ENCODE measurements at places on chromosomes 7 and 10. TPM values are rescaled to one million over a fixed set of nuclear protein-coding genes. Genes with fewer than 3 reads are reported as not detected.

- DNase-seq, result no peak
These were observed 17.5 kb downstream of the AVPI1 start for GRCh38 chr10:97669571-97669970.

- DNase-seq, result no peak
These were observed 215.8 kb downstream of the SKAP2 start for GRCh38 chr7:26648554-26648953.

DNA sequence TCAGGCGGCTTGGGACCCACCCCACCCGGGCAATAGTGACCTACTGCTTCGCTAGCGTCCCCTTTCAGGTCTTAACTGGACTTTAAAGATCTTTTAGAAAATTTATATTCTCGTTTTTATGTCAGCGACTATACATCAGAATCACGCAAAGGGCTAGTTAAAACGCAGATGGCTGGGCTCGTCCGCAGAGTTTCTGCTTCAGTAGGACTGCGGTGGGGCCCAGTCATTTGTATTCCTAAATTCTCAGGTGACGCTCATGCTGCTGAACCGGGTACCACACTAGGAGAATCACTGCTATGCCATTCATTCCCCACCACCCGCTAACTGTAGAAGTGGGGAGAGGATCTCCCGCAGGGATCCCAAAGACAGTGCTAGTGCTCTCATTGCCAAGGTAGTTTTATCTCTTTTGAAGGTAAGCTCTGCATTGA lies 12.0 kb upstream of the SP8 start:
- no peak for DNase-seq

DNA sequence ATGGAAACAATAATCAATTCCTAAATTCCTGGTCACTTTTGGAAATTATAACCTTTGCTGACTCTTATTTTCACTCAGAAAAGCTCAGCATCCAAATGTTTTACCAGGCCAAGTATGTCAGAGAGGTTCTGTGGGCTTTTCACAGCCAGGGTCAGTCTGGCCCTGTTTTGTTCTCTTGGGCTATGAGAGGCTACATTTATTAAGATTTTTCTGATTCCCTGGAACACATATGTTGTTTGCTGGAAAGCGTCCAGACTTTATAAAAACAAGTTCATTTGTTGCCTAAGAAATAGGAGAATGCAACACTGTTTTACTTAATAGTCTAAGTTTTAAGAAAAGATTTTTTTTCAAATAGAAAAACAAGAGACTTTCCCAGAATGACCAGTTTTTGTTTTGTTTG lies 238.4 kb upstream of the PLXDC2 start:
- no peak for DNase-seq

GRCh38 chr7:33079763-33080690 lies 17.5 kb upstream of the NT5C3A start:
- no peak for DNase-seq

GRCh38 chr10:128101901-128102300 lies 24.3 kb downstream of the MKI67 start:
- DNase-seq, result no peak

- no peak for DNase-seq
These were observed 150.9 kb downstream of the RGS10 start for GRCh38 chr10:119391440-119392251.

GPER1 gene
- 12.8 TPM for total RNA-seq

OR2A5 gene
- total RNA-seq, result not detected

GHITM gene
- 158 TPM for total RNA-seq

SLC35G1 gene
- 7.3 TPM for total RNA-seq
